ENCODE measurements at places on chromosomes 16 and 17. TPM values are rescaled to one million over a fixed set of nuclear protein-coding genes. Genes with fewer than 3 reads are reported as not detected.

Gene POLDIP2
- total RNA-seq, result 67.1 TPM

Gene DNAJC7
- 88.9 TPM for total RNA-seq

Gene OTOP2
- not detected for total RNA-seq

Gene SPATA22
- not detected for total RNA-seq

Gene OR3A3
- not detected for total RNA-seq

Gene G6PC1
- total RNA-seq, result not detected

Gene STX1B
- 0.25 TPM for total RNA-seq

Gene PDXDC1
- total RNA-seq, result 93.1 TPM

Gene LPO
- total RNA-seq, result not detected

Gene TEKT3
- not detected for total RNA-seq

Gene SHCBP1
- total RNA-seq, result 16.4 TPM
